Stimulated activated CD4-positive, alpha-beta T cell treated with anti-CD3 and anti-CD28 coated beads, Interleukin-2, amount 100 ng/mL, for 4 hours (primary cell): ENCODE measurements at places on chromosomes 7 and 10.

DNA sequence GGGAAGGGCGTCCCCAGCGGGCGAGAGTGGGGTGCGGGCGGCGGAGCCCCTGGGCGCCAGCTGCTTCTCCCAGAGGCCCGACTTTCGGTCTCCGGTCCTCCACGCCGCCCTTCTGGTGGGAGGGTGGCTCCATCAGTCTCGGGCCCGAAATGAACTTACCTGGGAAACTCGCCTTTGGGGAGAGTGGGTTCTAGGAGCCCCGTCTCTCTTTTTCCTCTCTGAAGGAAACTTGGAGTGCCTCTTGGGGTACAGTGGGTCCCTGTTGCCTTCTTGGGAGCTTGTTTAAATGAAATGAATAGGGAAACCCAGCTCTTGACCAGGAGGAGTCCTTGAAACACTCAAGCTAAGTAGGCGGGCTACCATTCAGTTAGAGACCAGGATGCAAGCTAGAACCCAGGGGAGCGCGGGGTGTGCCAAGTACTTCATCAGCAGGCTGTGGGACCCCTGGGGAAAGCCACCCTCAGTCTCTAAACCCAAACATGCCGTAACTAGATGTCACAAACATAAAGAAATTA, 1.3 kb downstream of the SLC26A4 start:
- DNase-seq, result no peak

GRCh38 chr10:47334466-47335295, 12.4 kb downstream of the GDF2 start:
- DNase-seq, result no peak

DNA sequence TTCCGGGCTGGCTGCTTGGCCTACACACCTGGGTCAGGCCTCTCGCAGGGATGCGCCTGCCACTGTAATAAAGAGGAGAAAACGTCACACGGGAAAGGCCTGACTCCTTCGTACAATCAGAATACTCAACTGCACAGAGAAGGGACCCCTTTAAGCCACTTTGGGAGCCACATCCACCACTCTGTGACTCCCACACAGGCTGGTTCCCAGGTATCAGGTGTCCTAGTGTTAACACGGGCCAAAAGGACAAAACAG, 5.8 kb upstream of the ZNF736 start:
- no peak for DNase-seq

DNA sequence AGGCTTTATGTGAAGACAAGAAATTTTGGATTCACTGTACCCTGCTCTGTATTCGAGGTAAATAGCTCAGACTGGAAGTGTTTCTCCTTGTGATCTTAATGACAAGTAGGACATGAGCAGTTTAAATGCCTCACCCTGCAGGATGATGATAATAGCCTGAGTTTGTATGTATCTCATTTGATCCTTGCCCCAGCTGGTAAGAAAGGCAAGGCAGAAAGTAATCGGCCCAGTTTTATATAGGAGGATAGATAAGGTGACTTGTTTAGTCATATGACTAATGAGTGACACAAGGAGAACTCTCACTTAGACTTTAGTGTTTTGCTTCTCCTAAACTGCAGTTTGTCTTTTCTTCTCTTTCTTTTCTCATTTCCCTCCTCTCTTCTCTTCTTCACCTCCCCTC, 372.6 kb downstream of the PHF14 start:
- no peak for DNase-seq

- DNase-seq, result peak; percentile 27
These were observed 23.2 kb upstream of the ZNF32 start for GRCh38 chr10:43671659-43672531.
